Gastrocnemius medialis (tissue), 4 donors: ENCODE measurements at places on chromosomes 2 and 18.

- DNase-seq = no peak
Measured at GRCh38 chr2:197204519-197205250, 105.9 kb downstream of the ANKRD44 start.

- DNase-seq = peak; percentile 48
Measured at GRCh38 chr2:157830696-157831570, 45.2 kb downstream of the ACVR1 start.

- DNase-seq = no peak
Measured at GRCh38 chr2:11562011-11562410, 28.2 kb downstream of the GREB1 start.

GRCh38 chr18:6570581-6571238 lies 156.0 kb upstream of the L3MBTL4 start:
- DNase-seq = no peak

DNA sequence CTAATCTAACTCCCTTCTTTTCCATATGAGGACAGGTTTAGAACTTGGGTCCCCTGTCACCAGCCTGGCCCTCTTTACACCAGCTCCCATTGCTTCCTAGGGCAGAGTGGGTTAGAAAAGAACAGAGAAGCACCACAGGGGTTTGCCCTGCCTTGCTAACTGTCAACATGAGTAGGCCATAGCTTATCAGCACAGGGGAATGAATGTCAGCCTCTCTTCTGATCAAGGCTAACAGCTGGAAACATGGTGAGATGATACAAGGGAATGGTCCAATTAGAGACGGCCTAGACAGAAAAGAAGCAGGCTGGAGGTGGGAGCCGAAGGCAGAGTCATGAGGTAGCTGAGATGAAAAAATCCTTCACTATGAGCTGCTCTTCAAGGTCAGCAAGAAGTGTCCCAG lies 189.4 kb upstream of the ACAA2 start:
- DNase-seq = no peak

DNA sequence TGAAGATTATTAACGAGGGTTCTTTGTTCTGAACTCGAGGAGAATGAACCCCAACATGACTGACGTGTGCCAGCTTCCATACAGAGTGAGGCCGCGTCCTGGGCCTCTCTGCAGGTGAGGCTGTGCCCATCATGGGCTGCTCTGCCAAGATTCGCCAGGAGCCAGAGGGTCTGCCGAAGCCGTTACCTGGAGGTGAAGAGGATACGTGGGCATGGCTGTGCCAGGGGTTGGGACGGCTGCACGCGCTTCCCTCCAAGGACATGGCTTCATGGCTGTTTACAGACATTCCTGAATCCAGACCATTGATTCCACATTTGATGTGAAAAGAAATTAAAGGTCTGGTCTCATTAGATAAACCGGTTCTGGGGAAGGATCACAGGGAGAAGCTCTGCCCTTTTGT lies 211.4 kb upstream of the SALL3 start:
- DNase-seq = no peak

GRCh38 chr2:102792568-102793208 lies 30.9 kb downstream of the TMEM182 start:
- no peak for DNase-seq

GRCh38 chr2:235527806-235528469 lies 34.1 kb downstream of the AGAP1 start:
- DNase-seq = no peak

DNA sequence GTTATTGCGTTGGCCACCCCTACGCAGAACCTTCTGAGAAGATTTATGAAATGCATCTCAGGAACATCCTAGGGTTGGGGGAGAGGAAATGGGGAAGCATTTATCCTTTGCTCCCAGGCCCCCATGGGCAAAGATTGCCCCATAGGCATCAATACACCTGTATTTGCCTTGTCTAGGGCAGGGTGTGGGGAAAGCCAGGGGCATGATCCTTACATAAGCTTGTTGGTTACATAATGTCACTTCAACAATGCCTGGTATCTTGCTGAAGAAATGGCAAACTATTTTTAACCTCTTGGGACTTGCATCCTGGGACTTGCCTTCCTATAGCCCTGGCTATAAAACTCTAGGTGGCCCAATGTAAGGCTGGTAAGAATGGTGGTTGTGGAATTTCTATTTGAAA lies 53.9 kb upstream of the SPRED2 start:
- DNase-seq = no peak

GRCh38 chr18:58887613-58887963 lies 22.9 kb downstream of the ZNF532 start:
- DNase-seq = peak; percentile 43

DNA sequence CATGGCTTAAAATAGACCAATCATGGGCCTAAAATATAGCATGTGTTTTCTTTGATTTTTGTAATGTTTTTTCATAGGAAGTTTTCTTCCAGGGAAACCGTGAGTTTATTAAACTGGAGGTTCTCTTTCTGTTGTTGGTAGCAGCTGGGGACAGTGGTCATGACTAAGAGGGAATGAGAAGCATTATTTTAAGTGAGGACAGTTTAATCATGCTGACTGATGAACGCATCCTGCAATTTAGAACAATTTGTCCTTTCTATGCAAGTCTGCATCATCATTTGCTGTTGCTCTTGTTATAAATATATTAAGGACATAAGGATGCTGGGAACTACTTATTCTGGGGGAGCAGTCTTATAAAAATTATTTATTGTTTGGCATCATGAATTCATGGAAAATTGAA lies 51.2 kb downstream of the CAVIN2 start:
- DNase-seq = no peak

DNA sequence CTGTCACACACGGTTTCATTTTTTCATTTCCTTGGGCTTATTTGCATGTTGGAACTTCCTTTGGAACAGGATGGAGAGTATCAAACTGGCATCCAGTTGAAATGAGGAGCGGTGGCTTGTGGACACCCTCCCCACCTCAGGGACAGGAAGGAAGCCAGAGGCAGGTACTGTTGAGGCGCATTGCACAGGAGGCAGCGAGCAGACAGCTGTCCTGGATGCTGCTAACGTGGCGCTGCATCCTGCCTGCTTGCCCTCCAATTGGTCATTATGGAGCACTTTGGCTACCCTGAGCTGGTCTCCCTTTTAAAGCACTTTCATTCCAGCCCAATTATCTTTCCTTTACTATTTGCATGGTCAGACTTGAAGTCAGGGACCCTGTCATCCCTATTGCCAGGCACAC lies 80.7 kb upstream of the ITGA4 start:
- no peak for DNase-seq

- DNase-seq = no peak
Measured at GRCh38 chr2:15729709-15730544, 138.3 kb downstream of the DDX1 start.

GRCh38 chr2:136920652-136921333 lies 155.4 kb downstream of the THSD7B start:
- DNase-seq = no peak

DNA sequence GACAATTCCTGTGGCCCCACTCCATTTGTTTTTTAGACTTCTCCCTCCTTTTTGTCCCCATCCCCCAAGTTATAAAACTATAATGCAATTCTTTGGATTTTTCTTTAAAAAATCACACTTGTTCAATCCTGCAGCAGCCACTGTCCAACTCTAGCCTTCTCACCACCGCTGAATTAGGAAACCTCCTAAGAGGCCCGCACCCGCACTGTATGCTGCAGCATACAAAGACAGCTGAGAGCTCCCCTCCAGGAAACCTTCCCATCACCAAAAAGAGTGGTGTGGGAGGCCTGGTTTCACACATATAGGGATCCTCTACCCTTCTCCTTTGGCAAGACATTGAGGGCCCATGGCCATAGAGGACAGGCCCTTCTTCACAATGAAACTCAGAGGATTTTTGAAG lies 2.9 kb downstream of the PCGF1 start:
- DNase-seq = no peak

DNA sequence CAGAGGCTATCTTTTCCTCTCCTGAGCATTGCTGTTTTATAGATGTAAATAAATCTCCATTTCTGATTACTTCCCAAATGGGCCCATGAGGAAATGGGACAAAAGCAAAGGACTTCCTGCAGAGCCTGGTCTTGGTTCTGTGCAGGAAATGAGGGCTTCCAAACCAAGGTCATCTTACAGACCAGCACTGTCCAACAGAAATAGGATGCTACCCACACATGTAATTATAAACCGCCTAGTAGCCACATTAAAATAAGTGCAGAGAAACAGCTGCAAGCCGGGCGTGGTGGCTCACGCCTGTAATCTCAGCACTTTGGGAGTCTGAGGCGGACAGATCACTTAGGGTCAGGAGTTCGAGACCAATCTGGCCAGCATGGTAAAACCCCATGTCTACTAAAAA lies 6.2 kb downstream of the TTL start:
- no peak for DNase-seq

GRCh38 chr2:239720361-239721360 lies 304.5 kb downstream of the NDUFA10 start:
- no peak for DNase-seq

DNA sequence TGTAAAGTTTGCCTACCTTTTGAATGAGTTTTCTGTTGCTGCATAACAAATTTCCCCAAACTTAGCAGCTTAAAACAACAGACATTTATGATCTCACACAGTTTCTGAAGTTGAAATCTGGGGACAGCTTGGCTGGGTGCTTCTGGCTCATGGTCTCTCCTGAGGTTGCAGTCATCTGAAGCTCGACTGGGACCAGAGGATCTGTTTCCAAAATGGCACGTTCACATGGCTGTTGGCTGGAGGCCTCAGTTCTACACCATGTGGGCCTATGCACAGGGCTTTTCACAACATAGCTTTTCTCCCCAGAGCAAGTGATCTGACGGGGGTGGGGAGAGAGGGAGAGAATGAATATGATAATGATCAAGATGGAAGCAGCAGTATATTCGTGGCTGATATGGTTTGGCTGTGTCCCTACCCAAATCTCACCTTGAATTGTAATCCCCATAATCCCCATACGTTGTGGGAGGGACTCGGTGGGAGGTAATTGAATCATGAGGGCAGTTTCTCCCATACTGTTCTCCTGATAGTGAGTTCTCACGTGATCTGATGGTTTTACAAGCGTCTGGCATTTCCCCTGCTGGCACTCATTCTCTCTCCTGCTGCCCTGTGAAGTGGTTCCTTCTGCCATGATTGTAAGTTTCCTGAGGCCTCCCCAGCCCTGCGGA lies 3.5 kb downstream of the RALB start:
- DNase-seq = no peak

DNA sequence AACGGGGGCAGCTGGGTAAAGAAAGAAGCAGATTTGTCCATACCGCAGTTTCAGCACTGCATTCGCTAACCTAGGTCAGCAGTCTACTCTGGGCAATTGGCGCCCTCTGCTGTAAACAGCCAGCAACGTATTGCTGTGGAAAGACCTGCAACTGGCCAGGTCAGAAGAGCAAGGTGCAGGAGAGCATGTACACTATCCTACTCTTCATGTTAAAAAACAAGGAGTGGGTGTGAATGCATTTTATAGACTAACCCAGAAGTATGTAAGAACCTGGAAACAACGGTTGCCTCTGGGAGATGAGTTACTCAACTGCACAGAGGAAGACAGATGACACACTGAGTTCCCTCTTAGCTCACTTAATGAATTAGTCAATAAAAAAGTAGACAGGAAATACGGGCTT lies 6.2 kb downstream of the MRPS5 start:
- DNase-seq = peak; percentile 31

GRCh38 chr2:121955872-121956271 lies 200.4 kb downstream of the TSN start:
- DNase-seq = no peak

- no peak for DNase-seq
Measured at GRCh38 chr2:19949071-19949470, 40.8 kb downstream of the WDR35 start.
